Progenitor cell of endocrine pancreas (in vitro differentiated cells): ENCODE measurements at places on chromosomes 13 and 19.

- DNase-seq = no peak
Observed at GRCh38 chr19:41845051-41845590, 279 bp downstream of the DMRTC2 start.

DNA sequence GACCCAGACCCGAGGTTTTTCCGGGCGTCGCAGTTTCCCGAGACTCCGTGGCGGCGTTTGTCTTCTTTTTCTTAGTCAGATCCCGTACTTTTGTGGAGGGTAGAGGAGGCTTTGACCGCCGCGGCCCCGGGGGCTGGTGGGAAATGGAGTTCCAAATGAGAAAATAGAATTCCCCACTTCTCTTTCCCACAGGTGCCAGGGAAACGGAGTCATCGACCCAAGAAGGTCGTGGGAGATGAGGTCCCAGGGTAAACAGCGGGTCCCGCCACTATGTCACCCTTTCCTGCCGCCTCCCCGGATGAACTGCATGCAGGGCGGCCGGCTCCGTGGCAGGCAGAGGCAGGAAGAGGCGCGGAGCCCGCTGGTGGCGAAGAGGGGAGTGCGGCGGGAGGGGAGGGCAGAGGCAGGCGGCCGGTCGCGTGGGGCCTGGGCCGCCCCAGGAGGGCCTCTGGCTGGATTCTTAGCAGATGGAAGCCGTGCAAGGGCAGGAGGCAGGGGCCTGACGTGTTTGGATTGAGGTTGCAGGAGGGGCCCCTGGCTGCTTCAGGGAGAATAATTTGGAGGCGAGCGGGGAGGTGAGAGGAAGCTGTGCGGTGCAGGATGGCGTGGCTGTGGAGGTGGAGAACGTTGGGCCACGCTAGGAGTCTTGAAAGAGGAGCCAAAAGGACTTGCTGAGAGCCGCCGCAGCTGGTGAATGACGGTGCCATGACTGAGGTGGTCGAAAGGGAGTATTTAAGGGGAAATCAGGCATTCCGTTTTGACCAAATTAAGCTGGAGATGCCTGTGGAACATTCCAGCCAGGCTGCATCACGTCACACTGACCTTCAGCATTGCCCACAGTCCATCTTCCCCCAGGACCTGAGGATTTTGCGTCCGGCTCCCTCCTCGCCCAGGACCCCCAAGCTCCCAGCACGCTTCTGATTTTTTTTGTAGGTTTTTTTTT, 11.7 kb downstream of the CYTH2 start:
- DNase-seq = no peak

DNA sequence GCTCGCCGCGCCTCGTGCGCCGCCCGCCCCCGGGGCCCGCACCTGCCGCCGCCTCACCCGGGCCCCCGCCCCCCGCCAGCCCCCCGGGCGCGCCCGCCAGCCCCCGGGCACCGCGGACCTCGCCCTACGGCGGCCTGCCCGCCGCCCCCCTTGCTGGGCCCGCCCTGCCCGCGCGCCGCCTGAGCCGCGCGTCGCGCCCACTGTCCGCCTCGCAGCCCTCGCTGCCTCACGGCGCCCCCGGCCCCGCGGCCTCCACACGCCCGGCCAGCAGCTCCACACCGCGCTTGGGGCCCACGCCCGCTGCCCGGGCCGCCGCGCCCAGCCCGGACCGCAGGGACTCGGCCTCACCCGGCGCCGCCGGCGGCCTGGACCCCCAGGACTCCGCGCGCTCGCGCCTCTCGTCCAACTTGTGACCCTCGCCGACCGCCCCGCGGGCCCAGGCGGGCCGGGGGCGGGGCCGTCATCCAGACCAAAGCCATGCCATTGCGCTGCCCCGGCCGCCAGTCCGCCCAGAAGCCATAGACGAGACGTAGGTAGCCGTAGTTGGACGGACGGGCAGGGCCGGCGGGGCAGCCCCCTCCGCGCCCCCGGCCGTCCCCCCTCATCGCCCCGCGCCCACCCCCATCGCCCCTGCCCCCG, 17.2 kb downstream of the POLRMT start:
- DNase-seq = no peak

DNA sequence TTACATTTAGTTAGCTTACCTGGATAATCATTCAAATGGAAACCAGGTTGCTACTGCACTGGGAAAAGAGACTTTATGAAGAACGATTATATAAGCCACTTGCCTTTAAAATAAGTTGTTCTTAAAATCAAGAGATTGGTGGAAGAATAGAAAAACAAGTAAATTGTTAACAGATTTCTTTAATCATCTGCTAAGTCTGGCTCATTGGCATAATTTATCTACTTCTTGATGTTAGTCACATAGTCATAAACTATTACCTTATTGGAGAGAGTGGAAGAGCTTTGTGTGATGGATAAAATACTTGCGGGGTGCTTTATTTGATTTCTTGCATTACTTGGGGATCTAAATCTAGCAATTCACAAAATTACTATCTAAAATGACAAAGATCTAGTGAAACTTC, 6.8 kb downstream of the LSM14A start:
- DNase-seq = no peak
